A673 (cell line): ENCODE measurements at places on chromosomes 7 and 10.

DNA sequence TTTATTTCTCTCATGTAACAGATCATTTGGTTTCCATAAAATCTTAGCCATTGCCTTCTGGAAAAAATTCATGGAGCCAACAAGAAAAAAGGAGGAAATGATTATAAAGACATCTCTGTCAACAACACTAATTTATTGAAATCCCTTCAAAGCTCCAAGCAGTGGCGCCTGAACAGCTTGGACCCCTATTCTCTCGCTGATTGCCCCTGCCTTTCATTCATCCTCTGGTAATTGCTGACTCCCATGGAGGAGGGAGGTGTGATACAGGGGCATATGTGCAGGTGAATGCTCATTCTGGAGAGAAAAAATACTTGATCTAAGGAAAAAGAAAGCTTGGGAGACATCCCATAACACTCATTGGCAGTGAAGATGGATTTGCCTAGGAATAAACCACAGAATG lies 345.5 kb downstream of the FGFR2 start:
- H3K27me3 ChIP-seq = peaks cover 6% of the 10 kb centered on the region
- H3K36me3 ChIP-seq = no peaks in the 10 kb centered on the region
- no peaks in the 10 kb centered on the region for H3K4me1 ChIP-seq
- no peak for DNase-seq
- no peak overlapping the region for H3K4me3 ChIP-seq

DNA sequence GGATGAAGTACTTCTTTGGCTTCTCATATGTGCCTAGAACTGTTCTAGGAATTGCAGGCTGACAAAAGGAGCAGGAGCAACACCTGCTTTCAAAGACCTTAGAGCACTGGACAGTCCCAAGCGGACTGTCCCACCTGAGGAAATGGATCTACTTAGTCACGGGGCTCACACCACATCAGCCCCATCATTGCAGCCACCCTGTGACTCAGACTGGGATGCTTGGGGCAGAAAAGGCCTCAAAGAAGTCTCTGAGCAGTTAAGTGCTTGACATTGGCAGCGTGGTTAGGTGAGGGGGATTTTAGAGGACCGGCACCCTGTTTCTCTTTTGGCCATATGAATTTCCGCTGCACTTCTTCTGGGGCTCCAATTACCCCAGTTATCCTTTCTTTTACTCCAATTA lies 256.6 kb downstream of the USP6NL start:
- no peaks in the 10 kb centered on the region for H3K36me3 ChIP-seq
- H3K27ac ChIP-seq = no peak overlapping the region
- no peak overlapping the region for H3K4me3 ChIP-seq
- DNase-seq = no peak
- H3K4me1 ChIP-seq = no peaks in the 10 kb centered on the region
- no peaks in the 10 kb centered on the region for H3K27me3 ChIP-seq

- no peak overlapping the region for H3K4me3 ChIP-seq
- H3K27me3 ChIP-seq = no peaks in the 10 kb centered on the region
- H3K4me1 ChIP-seq = no peaks in the 10 kb centered on the region
- H3K36me3 ChIP-seq = no peaks in the 10 kb centered on the region
These were observed 291.4 kb upstream of the TMEM229A start for GRCh38 chr7:124324262-124324661.

- peaks cover 27% of the 10 kb centered on the region for H3K27me3 ChIP-seq
- H3K36me3 ChIP-seq = no peaks in the 10 kb centered on the region
- no peak for DNase-seq
- H3K4me1 ChIP-seq = no peaks in the 10 kb centered on the region
These were observed 1.7 kb downstream of the CXCL12 start for GRCh38 chr10:44382981-44383748.
